ENCODE measurements at places on chromosomes 6 and 20.

DNA sequence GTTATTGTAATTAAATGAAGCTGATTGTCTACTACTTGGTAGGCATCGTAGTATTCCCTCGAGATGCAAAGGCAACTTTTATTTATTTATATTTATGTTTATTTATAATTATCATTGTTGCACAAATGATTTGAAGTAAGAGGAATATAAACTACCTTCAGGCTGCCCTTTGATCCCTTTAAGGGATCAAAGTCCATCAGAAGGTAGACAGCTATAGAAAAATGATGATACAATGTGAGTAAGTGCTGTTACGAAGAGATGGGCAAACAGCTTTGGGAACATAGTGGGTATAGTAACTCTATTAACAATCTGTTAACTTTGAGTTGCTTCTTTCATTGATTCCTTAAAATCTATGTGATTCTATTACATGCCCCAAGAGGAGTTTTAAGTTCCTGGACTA is 512.8 kb upstream of the CITED2 start:
- DNase-seq, result no peak

DNA sequence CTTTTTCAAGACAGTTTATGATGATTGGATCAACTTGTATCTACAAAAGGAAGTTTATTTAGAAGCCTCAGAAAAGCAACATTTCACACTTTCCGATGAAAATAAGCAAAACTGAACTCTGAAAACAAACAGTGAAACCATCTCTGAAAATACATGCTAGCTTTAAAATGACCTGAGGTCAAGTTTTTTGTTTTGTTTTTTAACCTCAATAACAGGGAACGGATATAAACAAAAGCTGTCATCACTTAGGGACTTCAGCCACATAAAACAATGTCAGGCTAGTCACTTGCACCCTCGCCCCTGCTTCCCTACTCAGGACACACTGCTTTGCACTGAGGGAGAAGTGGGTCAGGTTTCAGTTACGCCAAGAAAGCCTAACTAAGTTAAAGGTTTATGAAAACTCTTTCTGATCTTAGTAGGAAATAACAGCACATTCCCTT is 11.6 kb downstream of the BACH2 start:
- no peak for DNase-seq

DNA sequence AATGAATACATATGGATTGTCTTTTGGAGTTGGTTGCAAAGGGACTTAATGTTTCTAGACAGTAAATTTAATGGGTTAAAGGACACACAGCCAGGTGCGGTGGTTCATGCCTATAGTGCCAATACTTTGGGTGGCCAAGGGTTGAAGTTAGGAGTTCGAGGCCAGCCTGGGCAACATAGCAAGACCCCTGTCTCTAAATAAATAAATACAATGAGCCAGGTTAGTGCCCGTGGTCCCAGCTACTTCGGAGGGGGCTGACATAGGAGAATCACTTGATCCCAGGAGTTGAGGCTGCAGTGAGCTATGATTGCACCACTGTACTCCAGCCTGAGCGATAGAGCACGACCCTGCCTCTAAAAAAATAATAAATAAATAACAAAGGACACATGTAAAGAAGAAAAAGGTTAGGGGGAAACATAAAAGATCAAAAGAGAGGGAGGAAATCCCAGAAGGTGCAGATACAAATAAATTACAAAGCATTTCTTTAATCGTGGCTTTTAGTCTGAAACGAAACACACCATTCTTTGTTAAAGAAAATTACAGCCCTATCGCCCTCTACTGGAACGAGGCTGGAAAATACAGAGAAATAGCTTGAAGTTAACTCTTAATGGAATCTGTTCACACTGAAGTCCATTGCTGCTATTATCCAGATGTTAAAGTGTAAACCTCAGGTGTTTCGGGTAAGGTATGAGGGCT is 42.6 kb upstream of the SCML4 start:
- no peak for DNase-seq

GRCh38 chr6:17707371-17707651 is 586 bp upstream of the NUP153 start:
- no peak for DNase-seq

DNA sequence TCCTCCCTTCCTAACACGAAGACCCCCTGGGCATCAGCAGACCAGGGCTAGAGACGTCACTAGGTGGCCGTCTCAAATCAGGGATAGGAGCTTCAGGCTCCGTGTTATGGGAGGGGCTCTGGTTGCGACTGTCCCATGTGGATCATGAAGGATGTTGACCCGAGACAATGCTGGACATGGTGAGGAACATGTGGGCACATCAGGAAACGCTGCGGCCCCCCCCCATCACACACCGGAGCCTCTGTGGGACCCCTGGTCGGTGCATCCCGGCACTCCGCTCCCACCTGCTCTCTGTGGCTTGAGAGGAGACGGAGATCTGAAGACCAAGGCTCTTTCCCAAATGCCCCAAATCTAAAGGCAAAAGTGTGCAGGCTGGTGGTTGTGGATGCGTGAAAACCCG is 54.2 kb downstream of the DACT2 start:
- DNase-seq, result no peak

DNA sequence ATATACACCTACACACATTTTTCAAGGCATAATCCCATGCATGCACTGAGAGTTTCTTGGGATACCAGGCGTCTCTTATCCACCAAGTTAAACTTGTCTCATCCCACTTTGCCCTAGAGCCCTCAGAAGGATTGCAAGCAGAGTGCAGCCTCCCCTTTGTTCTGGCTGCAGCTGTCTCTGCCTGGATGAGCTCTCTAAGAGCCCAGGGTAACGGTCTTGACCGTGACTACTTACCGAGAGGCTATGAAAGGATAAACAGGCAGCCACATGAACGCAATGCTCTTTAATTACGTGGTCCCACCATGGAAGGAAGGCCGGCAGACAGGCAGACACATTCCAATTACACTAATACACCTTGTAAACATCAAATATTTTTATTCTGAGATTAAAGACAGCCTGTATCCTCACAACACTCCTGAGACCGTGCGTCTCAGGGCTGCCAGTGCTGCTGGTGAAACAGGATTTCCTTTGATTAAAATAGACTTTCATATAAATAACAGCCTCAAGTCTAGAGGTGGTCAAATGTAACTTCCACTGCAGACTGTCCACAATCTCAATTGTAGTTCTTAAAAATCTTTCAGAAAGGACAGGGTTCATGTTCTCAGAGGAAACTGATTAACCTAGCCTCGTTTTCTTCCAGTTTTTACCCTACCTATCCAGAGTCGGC is 210.0 kb upstream of the PRDM1 start:
- DNase-seq, result no peak

DNA sequence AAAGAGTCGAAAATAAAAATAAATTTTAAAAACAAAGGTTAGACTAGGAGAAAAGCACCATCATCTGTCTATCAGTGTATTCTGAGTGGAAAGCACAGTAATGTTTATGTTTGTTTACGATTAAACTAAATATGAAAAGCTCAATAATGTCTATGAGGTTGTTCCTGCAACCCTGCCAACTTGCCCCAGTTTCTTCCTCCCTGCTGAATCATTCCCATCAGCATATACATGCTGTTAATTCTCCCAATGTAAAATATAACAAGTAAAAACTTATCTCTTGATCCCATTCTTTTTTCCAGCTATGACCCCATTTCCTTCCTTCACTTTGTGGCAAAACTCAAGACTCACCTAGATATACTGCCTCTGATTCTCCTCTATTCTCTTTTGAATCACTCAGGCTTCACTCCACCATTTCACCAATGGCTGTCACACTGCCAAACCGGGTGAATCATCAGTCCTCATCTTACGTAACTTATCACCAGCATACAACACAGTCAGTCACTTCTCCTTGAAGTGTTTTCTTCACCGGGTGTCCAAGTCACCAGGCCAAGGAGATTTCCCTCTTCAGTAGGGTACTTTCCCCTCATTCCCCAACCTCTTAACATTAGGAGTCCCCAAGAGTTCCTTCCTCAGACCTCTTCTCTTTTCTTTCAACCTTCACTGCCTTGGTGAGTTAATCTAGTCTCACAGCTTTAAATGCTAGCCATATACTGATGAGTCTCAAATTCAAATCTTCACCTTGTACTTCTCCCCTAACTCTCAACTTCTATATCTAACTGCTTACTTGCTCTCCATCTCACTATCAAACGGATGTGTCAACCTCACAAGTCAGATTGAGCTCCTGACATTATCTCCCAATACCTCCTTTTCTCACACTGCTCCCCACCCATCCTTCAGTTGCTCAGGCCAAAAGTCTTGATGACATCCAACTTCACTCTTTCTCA is 6.2 kb downstream of the TMEM242 start:
- no peak for DNase-seq

DNA sequence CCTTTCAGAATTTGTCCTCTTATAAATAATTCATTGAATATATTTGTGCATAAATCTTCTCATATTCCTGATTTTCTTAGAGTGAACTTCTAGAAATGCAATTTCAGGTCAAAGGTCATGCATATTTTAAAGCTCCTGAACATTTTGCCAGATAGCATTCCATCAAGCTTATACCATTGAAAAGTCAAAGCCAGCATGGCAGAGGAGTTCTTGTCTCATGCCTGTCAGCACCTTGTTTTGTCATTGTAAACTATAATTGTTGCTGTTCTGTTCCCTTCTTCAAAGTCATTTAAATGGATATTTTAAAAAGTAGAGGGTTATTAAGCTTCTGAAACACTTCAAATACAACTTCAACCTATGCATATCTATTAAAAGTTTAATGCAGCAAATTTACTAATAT is 170.6 kb downstream of the EYA4 start:
- no peak for DNase-seq

DNA sequence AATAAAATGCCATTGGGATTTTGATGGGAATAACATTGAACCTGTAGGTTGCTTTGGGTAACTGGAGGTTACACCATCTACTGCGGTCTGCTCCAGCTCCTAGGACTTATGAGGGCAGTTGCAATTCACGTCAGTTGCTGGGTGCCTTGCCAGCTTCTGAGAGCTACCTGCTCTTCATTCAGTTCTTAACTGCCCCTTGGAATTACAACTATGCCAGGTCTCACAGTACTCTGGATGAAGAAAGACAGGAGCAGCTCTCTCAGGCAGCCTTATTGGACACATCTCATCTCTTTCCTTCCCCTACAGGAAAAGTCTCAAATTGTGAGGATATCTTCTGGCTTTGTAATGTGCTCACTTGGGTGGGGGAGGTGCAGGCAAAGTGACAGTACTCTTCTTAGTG is 1643.3 kb downstream of the GRIK2 start:
- DNase-seq, result no peak

- DNase-seq, result no peak
These were observed 1.7 kb downstream of the STXBP5 start for GRCh38 chr6:147205690-147206600.

DNA sequence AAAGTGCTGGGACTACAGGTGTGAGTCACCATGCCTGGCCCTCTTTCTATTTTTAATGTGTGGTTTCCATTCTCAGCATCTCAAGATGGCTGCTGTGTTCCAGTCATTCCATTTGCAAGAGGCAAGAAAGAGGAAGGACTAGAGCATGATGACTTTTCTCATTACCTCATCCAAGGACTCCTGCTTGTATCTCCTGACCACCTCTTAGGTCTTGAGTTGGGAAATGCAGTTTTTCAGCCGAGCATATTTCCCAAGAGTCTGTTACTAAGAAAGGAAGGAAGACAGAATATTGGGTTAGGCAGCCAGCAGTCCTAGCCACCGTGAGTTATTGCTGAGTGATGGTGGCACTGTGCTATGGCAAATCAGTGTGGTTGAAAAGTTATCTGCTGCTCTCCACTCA is 108.4 kb upstream of the INSM1 start:
- DNase-seq, result no peak

- no peak for DNase-seq
These were observed 27.9 kb downstream of the PLEKHG1 start for GRCh38 chr6:150627585-150628025.

DNA sequence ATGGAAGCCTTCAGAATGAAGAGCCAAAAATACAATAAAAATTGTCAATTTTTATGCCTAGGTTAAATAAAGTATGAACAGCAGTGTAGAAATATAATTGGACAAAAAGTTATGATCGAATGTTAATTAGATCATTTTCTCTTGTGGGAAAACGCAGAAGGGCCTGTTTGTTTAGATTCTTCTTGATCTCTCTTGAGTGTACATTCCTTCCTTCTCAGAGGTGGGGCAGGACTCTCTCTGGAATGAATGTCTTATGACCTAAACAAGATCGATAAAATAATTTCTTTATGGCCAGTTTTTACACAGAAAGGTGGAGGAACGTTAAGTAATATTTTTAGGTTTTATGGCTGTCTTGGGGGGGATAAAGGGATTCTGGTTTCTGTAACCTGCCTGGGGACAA is 500.1 kb upstream of the MARCKS start:
- DNase-seq, result no peak

- DNase-seq, result no peak
These were observed 195.8 kb upstream of the FUT9 start for GRCh38 chr6:95819939-95820338.

DNA sequence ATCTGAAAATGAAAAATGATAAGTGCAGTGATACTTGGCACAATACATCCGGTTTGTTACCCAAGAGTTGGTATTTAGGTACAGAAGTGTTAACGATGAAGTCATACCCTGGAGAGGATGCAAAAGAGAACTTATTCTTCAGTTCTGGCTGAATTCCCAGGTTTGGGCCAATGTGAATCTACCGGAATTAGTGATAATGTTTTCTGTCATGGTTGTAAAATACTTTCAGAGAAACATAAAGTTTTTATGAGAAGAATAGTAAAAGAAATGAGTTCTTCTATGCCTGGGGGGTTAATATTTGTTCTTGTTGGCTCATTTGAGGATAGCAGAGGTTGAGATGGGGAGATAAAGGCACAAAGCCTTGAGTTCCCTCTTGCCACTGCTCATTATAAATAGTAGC is 509.9 kb upstream of the POU3F2 start:
- DNase-seq, result no peak

- DNase-seq, result no peak
These were observed 3.0 kb upstream of the PRDM13 start for GRCh38 chr6:99603421-99604165.

GRCh38 chr6:158292016-158292415 is 20.2 kb upstream of the TULP4 start:
- DNase-seq, result no peak

GRCh38 chr20:40636486-40636885 is 52.5 kb downstream of the MAFB start:
- DNase-seq, result no peak
